ENCODE measurements at places on chromosomes 16 and 17. TPM values are rescaled to one million over a fixed set of nuclear protein-coding genes. Genes with fewer than 3 reads are reported as not detected.

LSM12 gene
- polyA plus RNA-seq: 32.6 TPM

NDE1 gene
- 23.5 TPM for polyA plus RNA-seq

TPSD1 gene
- 0.14 TPM for polyA plus RNA-seq

SOX8 gene
- polyA plus RNA-seq: 41.4 TPM

PMM2 gene
- 19.6 TPM for polyA plus RNA-seq

EVPLL gene
- not detected for polyA plus RNA-seq

ABCA10 gene
- polyA plus RNA-seq: 7.5 TPM

IRF8 gene
- polyA plus RNA-seq: 6.7 TPM

CHST4 gene
- 0.08 TPM for polyA plus RNA-seq

TOX3 gene
- polyA plus RNA-seq: 1.5 TPM

CMTM2 gene
- 0.56 TPM for polyA plus RNA-seq

KRTAP2-2 gene
- polyA plus RNA-seq: not detected

KRT33B gene
- polyA plus RNA-seq: 0.08 TPM

XYLT1 gene
- polyA plus RNA-seq: 4.3 TPM

ABCA6 gene
- 7.2 TPM for polyA plus RNA-seq

UBE2I gene
- polyA plus RNA-seq: 106 TPM

ZNF469 gene
- 6.2 TPM for polyA plus RNA-seq

TEX19 gene
- 0.10 TPM for polyA plus RNA-seq

CCL1 gene
- polyA plus RNA-seq: not detected

KRTAP4-4 gene
- not detected for polyA plus RNA-seq

SLFN11 gene
- polyA plus RNA-seq: 9.6 TPM

- DNase-seq: no peak
These were observed 26.1 kb downstream of the CTU2 start for GRCh38 chr16:88732172-88732960.

DNA sequence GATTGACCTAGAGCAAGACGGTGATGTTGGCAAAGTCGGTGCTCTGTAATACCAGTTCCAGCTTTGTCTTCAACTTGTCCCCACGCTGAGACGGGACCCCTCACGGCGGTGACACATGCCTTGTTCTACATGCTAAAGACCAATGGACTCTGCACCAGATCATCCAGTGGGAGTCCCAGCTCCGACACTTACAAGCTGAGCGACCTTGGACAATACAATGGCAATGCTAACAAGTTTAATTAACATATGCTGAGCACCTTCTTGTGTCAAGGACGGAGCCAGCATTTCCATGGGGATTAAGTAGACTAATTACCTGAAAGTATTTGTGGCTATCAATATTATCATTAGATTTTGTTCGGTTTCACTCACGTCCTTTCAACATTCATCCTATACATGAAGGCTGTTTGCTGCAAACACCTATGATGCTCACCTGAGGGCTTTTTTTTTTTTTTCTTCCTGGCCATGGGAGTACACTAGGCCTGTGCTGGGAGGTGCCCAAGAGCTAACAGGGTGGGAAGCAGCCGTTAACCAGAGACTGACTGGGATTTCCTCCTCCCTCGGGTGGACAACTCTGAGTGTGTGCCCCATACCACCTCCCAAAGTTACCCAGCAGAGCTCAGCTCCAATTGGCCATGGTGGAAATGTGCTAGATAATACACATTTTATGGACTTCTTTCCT lies 308.6 kb upstream of the ZFHX3 start:
- DNase-seq: no peak

- no peak for DNase-seq
These were observed 95.6 kb downstream of the PGS1 start for GRCh38 chr17:78473951-78474613.

GRCh38 chr17:77948690-77949114 lies 9.8 kb upstream of the TNRC6C start:
- peak; percentile 26 for DNase-seq

GRCh38 chr16:75043175-75043895 lies 44.5 kb downstream of the ZNRF1 start:
- peak; percentile 31 for DNase-seq

GRCh38 chr17:39925282-39926134 lies 1.9 kb downstream of the ORMDL3 start:
- DNase-seq: no peak

- DNase-seq: peak; percentile 93
These were observed 45.0 kb upstream of the SMURF2 start for GRCh38 chr17:64707050-64707591.

DNA sequence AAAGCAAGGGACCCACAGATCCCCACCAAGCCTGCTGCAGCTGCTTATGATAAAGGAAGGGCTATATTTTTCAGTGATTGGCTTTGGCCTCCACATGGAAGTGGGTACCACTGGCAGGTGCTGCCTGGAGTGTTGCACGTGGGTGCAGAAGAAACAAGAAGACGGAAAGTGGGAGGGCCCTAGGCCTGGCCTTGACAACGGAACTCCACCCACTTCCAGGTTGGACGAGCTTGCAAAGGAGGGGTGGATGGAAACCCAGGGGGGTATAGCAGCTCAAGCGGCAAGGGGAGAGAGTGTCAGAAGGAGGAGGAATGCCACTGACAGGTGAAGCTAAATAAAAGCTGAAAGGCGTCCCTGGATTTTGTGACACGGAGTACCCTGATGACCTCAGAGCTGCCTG lies 20.3 kb downstream of the TRIM25 start:
- no peak for DNase-seq

GRCh38 chr17:3968886-3969524 lies 4.8 kb upstream of the ATP2A3 start:
- DNase-seq: no peak

DNA sequence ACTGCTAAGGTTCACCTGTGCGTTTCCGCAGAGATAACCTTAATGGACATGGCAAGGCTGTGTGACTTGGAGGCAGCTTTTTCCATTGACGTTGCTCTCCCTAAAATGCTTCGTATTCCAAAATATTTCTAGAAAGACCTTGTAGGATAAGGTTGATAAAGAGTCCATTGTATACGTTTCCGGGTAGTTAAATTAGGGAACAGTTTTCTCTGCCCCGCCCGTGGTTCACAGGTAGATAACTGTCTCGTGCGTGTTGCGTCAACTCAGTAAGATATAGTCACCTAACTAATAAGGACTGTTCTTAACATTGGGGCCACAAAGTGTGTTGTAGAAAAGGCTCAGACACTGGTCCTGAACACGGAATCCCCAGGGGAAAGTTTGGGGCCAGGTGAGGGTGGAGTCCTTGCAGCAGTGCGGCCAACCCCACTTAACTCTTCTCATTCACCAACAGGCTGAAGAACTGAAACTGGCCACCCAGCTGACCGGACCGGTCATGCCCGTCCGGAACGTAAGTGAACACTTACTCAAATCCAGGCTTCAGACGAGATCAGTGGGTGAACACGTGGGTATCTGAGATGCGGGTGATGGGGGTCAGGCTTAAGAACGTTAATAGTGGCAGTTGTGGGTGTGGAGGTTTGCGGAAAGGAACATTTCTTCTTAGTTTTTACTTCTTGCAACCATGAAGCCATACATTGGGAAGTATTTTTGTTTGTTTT lies 1.6 kb downstream of the RPL13 start:
- no peak for DNase-seq

DNA sequence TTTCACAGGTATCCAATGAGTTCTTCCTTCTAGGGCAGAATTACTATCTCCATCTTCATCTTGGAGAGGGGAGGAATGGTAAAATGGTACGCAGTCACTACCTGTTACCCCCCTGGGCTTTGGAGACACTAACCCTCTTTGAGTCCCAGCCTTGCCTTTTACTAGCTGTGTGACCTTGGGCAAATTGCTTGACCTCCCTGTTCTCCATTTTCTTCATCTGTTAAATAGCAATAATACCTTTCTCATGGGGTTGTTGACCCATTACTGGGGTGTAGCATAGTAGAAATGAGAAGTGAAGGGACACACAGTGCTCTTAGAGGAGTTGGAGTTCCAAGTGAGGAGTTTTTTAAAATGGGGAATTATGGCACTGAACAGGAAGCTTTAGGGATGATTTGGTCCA lies 324.7 kb downstream of the FOXL1 start:
- DNase-seq: no peak

DNA sequence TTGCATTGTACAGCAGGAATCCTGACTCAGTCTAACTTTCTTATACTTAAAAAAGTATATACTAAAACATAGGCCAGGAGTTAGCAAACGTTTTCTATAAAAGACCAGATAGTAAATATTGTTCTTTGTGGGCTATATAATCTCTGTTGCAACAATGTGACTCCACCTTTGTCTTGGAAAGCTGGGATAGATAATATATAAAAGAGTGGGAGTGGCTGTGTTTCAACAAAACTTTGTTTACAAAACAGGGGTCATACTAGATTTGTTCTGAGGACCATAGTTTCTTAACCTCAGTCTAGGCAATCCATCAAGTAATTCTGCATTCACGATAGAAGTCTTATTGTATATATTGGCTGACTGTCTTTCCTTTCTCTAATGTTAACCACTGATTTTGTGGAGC lies 9.0 kb upstream of the TBC1D3B start:
- no peak for DNase-seq

GRCh38 chr17:60390925-60391470 lies 935 bp downstream of the USP32 start:
- peak; percentile 57 for DNase-seq

DNA sequence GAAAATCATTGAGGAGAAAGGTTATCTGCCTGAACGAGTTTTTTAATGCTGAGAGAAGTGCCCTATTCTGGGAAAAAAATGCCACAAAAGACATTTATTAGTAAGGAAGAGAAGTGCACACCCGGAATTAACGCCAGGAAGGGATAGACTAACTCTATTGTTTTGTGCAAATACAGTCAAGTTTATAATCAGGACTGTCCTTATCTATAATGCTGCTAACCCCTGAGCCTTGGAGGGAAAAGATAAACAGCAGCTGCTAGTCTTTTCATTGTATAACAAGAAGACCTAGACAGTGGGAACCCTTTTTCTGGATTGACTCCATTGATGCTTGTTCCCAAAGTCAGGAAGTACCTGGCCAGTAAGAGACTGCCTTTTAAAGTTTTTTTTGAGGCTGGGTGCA lies 26.5 kb downstream of the BCAS3 start:
- DNase-seq: no peak

- no peak for DNase-seq
These were observed 2.4 kb upstream of the CISD3 start for GRCh38 chr17:38727736-38728135.

DNA sequence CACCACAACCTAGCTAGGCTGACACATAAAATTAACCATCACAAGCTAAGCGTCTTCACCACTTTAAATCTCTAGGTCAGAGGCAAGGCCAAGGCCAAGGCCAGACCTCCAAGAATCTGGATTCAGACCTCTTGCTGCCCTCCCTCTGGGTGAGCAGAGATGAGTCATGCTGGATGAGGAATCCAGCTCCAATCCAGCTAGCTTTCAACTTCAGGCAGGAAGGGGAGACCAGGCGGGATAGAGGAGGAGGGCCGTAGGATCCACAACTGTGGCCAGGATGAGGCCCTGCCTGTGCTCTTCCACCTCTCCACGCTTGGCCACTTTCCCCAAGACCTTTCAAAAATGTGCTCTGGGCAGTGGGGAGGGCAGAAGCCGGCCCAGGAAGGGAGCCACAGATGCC lies 14.7 kb downstream of the LRRC75A start:
- DNase-seq: peak; percentile 95

GRCh38 chr17:1454541-1454940 lies 1.5 kb downstream of the CRK start:
- no peak for DNase-seq

GRCh38 chr16:51302042-51302441 lies 151.0 kb upstream of the SALL1 start:
- no peak for DNase-seq

- DNase-seq: no peak
These were observed 19.1 kb upstream of the DOC2B start for GRCh38 chr17:200586-200985.

- no peak for DNase-seq
These were observed 199.5 kb downstream of the SNX29 start for GRCh38 chr16:12176051-12176450.

DNA sequence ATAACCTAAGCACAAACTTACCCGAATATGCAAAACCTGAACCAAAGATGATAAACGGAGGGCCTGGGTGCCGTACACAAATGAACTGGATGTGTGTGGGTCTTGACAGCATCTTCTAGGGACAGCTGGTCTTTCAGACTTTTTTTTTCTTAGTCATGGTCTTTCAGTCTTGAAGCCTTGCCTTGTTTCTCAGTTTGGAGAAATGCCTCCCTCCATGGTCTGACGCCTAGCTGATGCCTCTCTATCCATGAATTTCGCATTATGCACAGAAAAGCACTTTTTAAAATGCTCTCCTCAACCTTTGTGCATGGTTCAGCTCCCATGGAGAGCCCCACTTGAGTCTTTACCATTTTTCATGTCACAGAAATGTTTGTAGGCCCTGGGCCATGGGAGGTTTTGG lies 52.8 kb upstream of the LYRM9 start:
- DNase-seq: no peak

DNA sequence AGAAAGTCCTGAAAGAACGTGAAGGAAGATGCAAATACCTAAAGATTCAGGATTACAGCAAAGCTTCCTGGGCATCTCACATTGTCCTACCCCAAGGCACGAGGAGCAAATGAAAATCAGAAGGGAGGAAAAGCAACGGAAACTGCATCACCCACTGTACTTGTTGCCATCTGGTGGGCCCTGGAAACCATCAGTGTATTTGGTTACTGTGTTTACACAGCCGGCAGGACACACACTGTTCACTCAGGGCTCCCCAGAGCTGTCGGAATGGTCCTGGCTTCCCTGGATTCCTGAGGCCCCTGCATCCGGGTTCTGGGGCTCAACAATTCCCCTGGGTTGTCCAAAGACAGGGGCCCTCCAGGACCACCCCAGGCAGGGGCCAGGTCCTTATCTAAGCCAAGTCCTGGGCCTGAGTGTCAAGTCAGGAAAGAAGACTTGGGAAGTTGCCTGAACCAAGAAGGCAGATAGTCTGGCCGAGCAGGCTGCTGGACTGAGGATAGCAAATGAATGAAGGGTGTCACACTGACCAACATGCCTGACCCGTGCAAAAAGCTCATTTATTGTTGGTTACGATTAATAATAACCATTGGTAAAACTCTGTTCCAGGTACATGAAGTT lies 52.8 kb downstream of the SOX9 start:
- DNase-seq: peak; percentile 53

GRCh38 chr16:74695450-74696422 lies 4.9 kb downstream of the MLKL start:
- peak; percentile 95 for DNase-seq

- DNase-seq: no peak
These were observed 19.1 kb upstream of the ALDH3A2 start for GRCh38 chr17:19629449-19629848.

- DNase-seq: no peak
These were observed 25.5 kb downstream of the CDH5 start for GRCh38 chr16:66391726-66392670.

DNA sequence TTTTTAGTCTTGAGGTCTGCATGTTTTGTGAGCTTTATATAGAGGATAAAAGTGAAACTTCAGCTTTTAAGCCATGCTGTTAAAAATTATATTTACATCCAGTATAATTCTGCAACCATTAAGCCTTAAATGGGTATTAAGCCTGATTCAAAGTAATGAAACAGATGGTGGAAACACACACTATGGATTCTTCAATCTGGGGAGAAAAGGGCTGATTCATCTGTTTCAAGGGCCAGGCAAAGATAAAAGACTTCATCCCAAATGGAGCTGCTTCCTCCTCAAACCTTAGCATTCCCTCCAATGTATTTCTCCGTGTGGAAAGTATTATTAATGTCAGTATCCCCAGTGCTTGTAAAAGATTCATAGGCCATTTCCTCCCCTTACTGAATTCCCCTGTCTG lies 367.4 kb upstream of the ZFHX3 start:
- DNase-seq: no peak
